Tibial artery (tissue), 4 donors: ENCODE measurements at places on chromosomes 16 and 17.

GRCh38 chr16:71722801-71723536, 1.5 kb downstream of the PHLPP2 start:
- DNase-seq, result peak; percentile 70

- peak; percentile 43 for DNase-seq
Observed at GRCh38 chr17:59425085-59425931, 93.9 kb downstream of the YPEL2 start.

- DNase-seq, result no peak
Observed at GRCh38 chr16:12758031-12758669, 45.5 kb downstream of the CPPED1 start.

- no peak for DNase-seq
Observed at GRCh38 chr17:45394913-45395568, 37.6 kb downstream of the ARHGAP27 start.

DNA sequence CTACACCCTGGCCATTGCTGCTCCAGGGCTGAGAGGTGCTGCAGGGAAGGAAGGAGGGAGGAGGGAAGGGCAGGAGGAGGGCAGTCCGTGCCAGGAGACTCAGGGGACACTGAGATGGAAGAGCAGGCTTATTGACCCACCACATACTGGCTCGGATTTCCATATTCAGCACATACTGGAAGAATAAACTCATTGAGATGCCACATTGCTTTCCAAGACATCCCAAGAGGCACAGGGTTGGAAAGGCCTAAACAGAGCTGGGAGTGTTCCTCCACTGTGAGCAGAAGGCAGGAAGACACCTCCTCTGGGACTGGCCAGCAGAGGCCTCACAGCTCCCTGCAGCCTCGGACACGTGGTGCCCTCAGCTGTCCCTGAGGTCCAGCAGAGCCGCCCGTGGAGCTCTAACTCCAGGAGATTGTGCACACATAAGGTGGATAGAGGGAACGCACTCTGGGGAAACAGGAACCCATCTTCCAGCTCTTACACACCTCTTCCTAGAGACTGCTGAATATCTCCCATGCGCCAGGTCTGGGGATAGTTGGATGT, 17.4 kb downstream of the CCDC182 start:
- no peak for DNase-seq

DNA sequence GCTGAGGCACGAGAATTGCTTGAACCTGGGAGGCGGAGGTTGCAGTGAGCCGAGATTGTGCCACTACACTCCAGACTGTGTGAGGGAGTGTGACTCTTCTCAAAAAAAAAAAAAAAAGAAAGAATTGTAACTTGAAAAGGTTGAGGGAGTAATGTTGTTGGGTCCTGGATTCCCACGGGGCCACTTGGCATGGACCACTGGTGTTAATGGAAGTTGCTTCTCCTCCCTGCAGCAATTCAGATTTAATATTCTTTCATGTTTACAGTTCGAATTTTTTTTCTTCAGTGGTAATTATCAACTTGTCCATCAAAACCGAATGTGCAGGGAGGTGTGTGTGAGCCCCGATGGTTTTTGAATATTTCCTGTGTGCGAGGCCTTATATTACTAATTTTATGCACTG, 7.2 kb downstream of the EPN2 start:
- DNase-seq, result no peak

- no peak for DNase-seq
Observed at GRCh38 chr16:88078111-88078775, 127.0 kb downstream of the BANP start.

- no peak for DNase-seq
Observed at GRCh38 chr17:69335058-69335457, 8.1 kb upstream of the ABCA5 start.

- DNase-seq, result peak; percentile 65
Observed at GRCh38 chr17:81387100-81388090, 7.9 kb upstream of the BAHCC1 start.

DNA sequence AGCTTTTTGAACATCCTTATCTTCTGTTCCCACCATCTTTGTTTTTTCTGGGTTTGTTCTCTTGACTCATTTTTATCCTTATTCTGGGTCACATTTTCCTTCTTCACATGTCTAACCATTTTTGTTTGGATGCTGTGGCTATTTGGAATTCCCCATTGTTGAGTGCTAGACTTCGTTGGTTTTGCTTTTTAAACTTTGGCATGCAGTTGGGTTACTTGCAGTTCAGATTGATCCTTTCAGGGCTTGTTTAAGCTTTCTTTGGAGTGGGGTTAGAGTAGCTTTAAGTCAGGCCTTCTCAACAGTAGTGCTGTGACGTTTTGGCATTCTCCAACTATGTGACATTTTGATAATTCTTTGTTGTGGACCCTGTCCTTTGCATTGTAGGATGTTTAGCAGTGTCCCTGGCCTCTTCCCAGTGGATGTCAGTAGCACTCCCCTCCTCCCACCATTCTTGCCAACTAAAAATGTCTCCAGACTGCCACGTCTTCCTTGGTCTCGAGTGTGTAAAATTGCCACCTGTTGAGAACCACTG, 21.1 kb downstream of the PRMT7 start:
- no peak for DNase-seq

- no peak for DNase-seq
Observed at GRCh38 chr17:56866496-56866895, 32.5 kb downstream of the DGKE start.
